Stimulated activated CD4-positive, alpha-beta T cell treated with anti-CD3 and anti-CD28 coated beads, Interleukin-4, amount 100 ng/mL, for 24 hours (primary cell): ENCODE measurements at places on chromosomes 1 and 21.

- DNase-seq, result no peak
Measured at GRCh38 chr1:45752441-45753052, 2.1 kb upstream of the IPP start.

- DNase-seq, result no peak
Measured at GRCh38 chr1:172970186-172970585, 80.6 kb downstream of the TNFSF18 start.

DNA sequence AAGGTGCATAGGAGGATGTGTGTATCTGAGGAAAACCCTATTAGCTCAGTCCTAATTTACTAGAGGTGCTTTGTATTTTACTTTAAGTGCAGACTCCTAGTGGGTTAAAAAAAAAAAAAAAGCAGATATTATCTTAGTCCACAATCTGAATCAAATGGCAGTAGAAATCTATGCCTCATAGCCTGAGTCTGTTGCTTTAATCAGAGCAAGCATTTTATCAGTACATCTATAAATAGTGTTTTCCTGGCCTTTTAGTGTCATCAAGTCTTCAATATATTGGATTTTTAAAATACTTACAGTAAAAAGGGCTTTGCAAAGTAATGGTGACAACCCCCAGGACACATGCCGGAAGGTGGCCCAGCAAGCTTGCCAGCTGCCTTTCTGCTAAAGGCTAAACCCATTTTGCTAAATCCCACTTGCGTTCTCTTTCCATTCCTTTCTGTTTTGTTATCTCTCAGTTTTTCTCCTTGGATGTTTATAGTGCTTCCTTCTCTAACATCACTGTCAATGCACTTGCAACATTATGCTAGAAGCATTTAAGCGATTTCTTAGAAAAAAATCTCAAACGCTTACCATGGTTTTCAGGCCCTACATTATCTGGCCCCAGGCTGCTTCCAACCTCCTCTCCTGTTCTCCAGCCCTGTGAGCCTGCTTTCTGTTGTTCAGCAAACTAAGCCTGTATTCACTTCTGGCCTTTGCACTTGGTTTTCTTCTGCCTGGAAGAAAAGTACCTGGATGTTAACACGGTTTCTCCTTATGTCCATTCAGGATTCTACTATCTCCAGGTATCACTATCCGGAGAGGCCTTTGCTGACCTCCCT, 206.3 kb downstream of the PDE4B start:
- DNase-seq, result no peak

DNA sequence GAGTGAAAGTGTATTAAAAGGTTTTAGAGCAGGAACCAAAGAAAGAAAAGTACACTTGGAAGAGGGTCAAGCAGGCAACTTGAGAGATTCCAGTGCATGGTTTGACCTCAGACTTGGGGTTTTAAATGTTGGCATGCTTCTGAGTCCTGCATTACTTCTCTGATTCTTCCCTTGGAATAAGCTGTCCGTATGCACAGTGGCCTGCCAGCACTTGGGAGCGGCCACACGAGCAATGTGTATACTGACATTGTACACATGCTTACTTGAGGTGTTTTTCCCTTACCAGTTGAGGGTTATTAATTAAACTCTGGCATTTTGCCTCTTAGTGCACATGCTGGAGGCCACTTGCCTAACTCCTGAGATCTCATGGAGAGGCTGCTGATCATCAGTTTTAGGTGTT, 786.6 kb upstream of the RGS18 start:
- no peak for DNase-seq

DNA sequence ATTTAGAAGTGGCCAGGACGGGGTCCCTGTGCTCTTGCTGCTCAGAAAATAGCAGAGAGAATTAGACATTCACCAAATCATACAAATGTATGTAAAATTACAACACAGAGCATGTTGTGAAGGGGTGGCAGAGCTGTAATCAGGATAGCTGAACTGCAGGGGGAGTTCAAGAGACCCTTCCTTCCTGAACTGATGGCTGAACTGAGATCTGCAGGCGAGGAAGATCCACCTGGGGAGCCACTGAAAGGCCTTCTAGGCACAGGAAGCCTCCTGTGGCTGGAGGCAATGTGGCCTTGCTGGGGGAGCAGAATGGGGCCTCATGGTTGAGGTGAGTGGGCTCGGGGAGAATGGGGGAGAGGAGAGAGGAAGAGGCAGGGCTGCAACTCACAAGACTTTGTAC, 216.5 kb downstream of the PRDM2 start:
- no peak for DNase-seq

- DNase-seq, result no peak
Measured at GRCh38 chr21:15227919-15228318, 163.1 kb upstream of the NRIP1 start.

GRCh38 chr1:203663294-203663693, 36.7 kb downstream of the ATP2B4 start:
- DNase-seq, result peak; percentile 41

- DNase-seq, result no peak
Measured at GRCh38 chr1:45508295-45509151, 8.4 kb downstream of the MMACHC start.
